ENCODE measurements at places on chromosomes 6 and 20. TPM values are rescaled to one million over a fixed set of nuclear protein-coding genes. Genes with fewer than 3 reads are reported as not detected.

The SCRT2 gene
- total RNA-seq: not detected

The FHL5 gene
- not detected for total RNA-seq

The LRRN4 gene
- total RNA-seq: 17.9 TPM

The SUMO4 gene
- total RNA-seq: 1.7 TPM

GRCh38 chr6:33692760-33693158 lies 18.7 kb downstream of the UQCC2 start:
- H3K27me3 ChIP-seq: no peaks in the 10 kb centered on the region
- peaks cover 9% of the 10 kb centered on the region for H3K36me3 ChIP-seq
- peaks cover 8% of the 10 kb centered on the region for H3K4me1 ChIP-seq
- H3K4me3 ChIP-seq: no peak overlapping the region
- peak overlapping the region; percentile 42 for H3K27ac ChIP-seq
- no peak for DNase-seq

- peak; percentile 40 for DNase-seq
- no peaks in the 10 kb centered on the region for H3K36me3 ChIP-seq
- H3K4me1 ChIP-seq: peaks cover 7% of the 10 kb centered on the region
These were observed 9.0 kb upstream of the NCOA6 start for GRCh38 chr20:34834459-34834893.

GRCh38 chr20:63452341-63452740 lies 20.1 kb downstream of the KCNQ2 start:
- no peak overlapping the region for H3K27ac ChIP-seq
- H3K36me3 ChIP-seq: no peaks in the 10 kb centered on the region
- H3K4me1 ChIP-seq: no peaks in the 10 kb centered on the region
- DNase-seq: no peak
- H3K4me3 ChIP-seq: no peak overlapping the region
- peaks cover 9% of the 10 kb centered on the region for H3K27me3 ChIP-seq

DNA sequence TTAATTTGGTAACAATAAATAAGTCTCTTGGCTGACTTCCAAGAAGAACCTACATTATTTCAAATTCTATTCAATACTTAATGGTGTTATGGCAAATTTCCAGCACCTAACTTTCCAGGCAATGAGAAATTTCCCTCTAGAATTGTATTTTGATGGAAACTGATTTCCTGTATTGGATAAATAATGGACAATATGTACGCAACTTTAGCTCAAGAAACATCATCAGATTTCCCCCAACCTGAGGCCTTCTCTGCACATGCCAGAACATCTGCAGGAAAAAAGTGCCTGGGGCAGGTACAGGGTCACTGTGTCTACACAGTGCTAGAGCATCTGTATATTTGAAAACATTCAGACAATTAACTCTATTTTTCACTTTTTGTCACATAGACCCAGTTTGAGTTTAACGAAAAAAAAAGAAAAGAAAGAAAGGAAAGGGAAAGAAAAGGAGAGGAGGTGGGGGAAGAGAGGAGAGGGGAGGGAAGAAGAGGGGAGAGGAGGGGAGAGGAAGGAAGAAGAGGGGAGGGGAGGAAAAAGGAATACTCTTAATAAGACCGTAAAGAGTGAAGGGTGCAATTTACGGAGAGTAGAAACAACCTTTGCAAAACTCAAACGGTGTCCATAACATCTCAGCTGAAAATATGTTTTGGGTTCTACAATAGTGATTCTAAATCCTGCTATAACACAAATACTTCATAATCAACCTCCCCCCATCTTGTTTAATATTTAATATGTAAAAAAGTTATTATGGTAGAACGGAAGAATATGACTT lies 130.0 kb downstream of the TSHZ2 start:
- DNase-seq: no peak
- H3K36me3 ChIP-seq: no peaks in the 10 kb centered on the region
- H3K27ac ChIP-seq: no peak overlapping the region
- no peak overlapping the region for H3K4me3 ChIP-seq

DNA sequence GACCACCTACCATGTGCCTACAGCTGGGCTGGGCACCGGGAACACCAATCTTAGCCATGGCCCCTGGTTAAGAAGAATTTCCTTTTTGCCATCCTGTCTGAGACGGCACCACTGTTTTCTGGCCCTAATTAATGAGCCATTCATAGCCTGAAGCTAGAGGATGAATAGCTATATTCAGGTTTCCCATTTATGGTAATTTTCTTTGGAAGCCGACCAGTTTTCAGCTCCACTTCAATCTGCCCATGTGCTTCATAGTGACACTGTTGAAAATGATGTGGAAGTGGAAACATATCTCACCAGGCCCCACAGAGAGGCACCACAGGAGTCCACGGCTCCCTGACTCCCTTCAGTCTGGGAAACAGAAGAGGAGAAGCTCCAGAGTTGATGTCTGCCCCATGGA lies 22.6 kb upstream of the ULBP3 start:
- no peaks in the 10 kb centered on the region for H3K36me3 ChIP-seq
- H3K27me3 ChIP-seq: no peaks in the 10 kb centered on the region
- no peaks in the 10 kb centered on the region for H3K4me1 ChIP-seq
- DNase-seq: no peak
- H3K27ac ChIP-seq: no peak overlapping the region
- no peak overlapping the region for H3K4me3 ChIP-seq

DNA sequence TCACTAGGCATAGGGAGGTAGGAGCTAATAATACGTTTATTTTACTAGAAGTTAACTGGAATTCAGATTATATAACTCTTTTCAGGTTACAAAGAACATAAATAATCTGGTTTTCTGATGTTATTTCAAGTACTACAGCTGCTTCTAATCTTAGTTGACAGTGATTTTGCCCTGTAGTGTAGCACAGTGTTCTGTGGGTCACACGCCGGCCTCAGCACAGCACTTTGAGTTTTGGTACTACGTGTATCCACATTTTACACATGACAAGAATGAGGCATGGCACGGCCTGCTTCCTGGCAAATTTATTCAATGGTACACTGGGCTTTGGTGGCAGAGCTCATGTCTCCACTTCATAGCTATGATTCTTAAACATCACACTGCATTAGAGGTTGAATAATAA lies 1.1 kb downstream of the HFE start:
- peak overlapping the region; percentile 72 for H3K4me3 ChIP-seq
- H3K27ac ChIP-seq: peak overlapping the region; percentile 45
- no peaks in the 10 kb centered on the region for H3K27me3 ChIP-seq
- no peak for DNase-seq
- H3K36me3 ChIP-seq: no peaks in the 10 kb centered on the region

GRCh38 chr6:168044521-168045130 lies 34.4 kb downstream of the FRMD1 start:
- no peak for DNase-seq
- H3K4me3 ChIP-seq: no peak overlapping the region
- no peaks in the 10 kb centered on the region for H3K36me3 ChIP-seq

- no peak overlapping the region for H3K4me3 ChIP-seq
- H3K27me3 ChIP-seq: no peaks in the 10 kb centered on the region
- H3K4me1 ChIP-seq: peaks cover 34% of the 10 kb centered on the region
- H3K36me3 ChIP-seq: no peaks in the 10 kb centered on the region
- no peak overlapping the region for H3K27ac ChIP-seq
These were observed 380.9 kb downstream of the GJA1 start for GRCh38 chr6:121816361-121816760.

- no peak overlapping the region for H3K27ac ChIP-seq
- no peaks in the 10 kb centered on the region for H3K36me3 ChIP-seq
- H3K4me1 ChIP-seq: no peaks in the 10 kb centered on the region
- H3K27me3 ChIP-seq: no peaks in the 10 kb centered on the region
These were observed 574.2 kb downstream of the KHDRBS2 start for GRCh38 chr6:61711849-61712248.

DNA sequence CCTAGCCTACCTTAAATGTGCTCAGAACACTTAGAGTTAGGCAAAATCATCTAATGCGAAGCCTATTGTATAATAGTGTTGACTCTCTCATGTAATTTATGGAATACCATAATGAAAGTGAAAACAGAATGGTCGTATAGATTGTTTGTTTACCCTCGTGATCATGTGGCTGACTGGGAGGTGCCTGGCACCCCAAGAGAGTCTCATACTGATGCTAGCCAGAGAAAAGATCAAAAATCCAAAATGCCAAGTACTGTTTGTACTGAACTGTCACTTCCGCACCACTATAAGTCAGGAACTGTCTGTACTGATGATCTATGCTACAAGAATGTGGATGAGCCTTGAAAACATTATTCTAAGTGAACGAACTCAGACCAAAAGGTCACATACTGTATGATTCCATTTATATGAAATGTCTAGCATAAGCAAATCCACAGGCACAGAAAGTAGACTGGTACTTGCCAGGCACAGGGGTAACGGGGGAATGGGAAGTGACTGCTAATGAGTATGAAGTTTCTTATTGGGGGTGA lies 22.4 kb downstream of the ZMYND8 start:
- no peaks in the 10 kb centered on the region for H3K27me3 ChIP-seq
- H3K4me3 ChIP-seq: no peak overlapping the region
- peaks cover 8% of the 10 kb centered on the region for H3K36me3 ChIP-seq
- H3K4me1 ChIP-seq: peaks cover 52% of the 10 kb centered on the region
- H3K27ac ChIP-seq: peak overlapping the region; percentile 46
